ENCODE measurements at places on chromosomes 1 and 21.

GRCh38 chr1:164660412-164660772, 101.4 kb downstream of the PBX1 start:
- DNase-seq, result no peak

DNA sequence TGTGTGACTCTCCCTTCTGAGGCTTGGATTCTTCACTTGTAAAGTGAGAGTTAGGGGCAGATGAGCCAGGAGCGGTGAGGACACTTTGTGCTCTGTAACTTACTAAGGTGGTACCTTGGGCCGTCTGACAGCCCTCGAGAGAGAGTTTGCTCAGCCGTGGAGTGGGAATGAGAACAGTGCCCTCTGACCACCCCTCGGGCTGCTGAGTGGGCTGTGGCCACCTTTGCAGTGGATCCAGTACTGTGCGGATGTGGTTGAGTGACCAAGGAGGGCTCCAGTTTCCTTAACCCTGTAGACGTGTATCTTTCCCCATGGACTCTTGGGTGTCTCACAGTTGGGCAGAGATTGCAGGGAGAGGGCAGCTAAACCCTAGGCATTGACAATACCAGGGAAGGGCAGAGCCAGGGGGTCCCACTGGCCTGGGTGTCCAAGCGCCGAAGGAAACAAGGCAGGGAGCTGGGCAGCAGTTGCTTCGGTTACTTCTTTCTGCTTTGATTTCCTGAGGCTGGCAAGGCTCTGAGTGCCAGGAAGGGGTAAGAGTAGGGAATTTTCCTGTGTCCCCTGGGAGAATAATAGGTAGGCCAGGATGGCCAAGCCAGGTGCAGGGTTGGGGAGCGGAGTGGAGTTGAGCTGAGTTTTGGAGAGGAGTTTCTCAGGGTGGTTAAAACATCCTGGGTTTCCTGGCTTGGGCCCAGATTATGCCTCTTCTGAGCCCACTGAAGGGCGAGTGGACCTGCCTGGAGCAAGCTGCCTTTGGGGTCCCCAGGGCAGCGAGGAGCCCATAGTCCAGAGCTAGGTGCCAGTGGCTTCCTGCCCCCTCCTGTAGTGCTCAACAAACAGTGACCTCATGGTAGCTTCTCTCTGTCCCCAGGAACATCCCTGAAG, 27.6 kb downstream of the HMGCS2 start:
- DNase-seq, result no peak

DNA sequence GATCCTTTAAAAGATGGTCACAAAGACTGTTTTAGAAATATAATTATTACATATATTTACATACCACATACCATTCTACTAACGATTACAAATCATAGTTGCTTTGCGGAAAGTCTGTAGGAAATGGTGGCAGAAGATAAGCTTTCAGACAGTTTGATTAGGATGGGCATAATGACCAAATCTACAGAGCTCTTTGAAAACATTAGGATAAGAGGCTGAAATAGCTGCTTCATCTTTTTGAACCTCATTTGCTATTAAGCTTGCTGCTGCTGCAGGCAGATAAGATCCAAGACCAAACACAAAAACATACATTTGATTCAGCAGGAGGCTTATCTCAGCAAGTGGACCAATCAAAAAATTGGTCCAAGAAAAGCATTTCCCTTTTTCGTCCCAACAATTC, 47.1 kb downstream of the DDAH1 start:
- DNase-seq, result no peak

GRCh38 chr21:19013916-19014315, 610.3 kb upstream of the TMPRSS15 start:
- no peak for DNase-seq

DNA sequence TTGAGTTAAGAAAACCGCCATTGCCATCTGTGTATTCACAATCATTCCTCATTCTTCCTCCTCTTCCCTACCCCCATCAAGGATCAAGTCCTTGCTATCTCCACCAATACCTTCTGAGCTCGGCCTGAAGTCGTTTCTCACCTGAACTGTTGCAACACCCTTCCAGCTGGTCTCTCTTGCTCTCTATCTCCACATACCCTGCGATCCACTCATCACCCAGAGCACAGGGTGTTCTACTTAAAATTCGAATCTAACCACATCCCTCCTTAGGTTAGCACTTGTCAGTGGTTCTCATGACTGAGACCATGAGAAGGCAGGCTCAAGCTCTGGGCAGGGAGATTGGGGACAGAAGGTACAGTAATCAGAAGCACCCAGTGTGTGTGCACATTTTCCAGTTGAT, 4.6 kb downstream of the IVL start:
- DNase-seq, result no peak

DNA sequence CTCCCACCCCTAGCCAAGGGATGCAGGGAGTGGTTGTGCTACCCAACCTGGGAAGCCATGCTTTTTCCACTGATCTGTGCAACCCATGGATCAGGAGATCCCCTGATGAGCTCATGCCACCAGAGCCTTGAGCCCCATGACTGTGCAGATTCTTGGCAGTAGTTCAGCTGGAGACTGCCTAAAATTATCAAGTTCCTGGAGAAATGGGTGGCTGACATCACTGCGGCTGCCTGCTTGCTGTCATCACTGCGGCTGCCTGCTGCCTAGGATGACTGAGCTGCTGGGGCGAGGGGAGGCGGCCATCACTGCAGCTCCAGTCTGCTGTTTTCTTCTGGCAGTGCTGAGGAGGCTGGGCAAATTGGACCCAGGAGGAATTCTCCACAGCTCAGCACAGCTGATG, 159.2 kb downstream of the AGBL4 start:
- DNase-seq, result no peak

DNA sequence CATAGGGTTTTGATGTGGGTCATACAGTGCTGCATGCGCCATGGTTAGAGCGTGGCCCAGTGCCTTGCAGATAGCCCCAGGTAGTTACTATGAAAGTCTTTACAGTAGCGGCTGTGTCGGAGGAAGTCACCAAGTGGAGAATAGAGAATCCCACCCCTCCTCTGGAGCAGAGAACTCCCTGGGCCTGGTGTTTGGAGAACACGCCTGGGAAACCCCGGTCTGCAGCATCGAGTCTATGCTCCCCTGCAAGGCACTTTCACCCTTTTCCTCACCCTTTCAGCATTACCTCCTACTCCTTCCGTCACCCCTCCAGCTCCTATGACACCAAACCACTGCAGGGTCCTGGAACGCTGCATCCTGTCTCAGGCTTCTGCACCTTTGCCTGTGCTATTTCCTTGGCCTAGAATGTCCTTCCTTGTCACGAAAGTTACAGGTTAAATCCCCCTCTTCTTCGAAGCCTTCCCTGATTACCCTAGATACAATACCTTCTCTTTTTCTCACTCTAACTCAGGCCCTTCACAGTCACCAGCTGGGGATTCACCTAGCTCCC, 2.7 kb upstream of the SLC1A7 start:
- DNase-seq, result no peak

- DNase-seq, result peak; percentile 29
Observed at GRCh38 chr1:245458761-245459174, 304.0 kb downstream of the KIF26B start.

DNA sequence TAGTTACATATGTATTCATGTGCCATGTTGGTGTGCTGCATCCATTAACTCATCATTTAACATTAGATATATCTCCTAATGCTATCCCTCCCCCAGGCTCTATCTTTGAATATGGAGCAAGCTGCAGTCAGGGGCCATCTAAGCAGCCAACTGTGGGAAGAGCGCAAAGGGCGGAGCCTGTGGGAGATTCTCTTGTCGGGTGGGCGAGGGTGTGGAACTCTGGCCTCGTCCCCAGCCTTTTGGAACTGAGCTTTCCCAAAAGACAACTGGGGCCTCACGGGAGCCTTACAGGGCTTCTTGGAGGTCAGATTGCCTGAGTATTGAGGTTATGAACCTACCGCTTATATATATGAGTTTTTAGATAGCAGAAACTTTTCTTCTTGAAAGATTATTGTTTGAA, 117.2 kb downstream of the HHAT start:
- DNase-seq, result no peak

- DNase-seq, result no peak
Observed at GRCh38 chr1:157628773-157629172, 30.9 kb upstream of the FCRL4 start.

- peak; percentile 69 for DNase-seq
Observed at GRCh38 chr1:88983791-88984559, 8.5 kb downstream of the KYAT3 start.
